GM12891 (cell line): ENCODE measurements at places on chromosomes 16 and 17.

- no peak for DNase-seq
Measured at GRCh38 chr17:63445065-63445464, 1.0 kb downstream of the CYB561 start.

DNA sequence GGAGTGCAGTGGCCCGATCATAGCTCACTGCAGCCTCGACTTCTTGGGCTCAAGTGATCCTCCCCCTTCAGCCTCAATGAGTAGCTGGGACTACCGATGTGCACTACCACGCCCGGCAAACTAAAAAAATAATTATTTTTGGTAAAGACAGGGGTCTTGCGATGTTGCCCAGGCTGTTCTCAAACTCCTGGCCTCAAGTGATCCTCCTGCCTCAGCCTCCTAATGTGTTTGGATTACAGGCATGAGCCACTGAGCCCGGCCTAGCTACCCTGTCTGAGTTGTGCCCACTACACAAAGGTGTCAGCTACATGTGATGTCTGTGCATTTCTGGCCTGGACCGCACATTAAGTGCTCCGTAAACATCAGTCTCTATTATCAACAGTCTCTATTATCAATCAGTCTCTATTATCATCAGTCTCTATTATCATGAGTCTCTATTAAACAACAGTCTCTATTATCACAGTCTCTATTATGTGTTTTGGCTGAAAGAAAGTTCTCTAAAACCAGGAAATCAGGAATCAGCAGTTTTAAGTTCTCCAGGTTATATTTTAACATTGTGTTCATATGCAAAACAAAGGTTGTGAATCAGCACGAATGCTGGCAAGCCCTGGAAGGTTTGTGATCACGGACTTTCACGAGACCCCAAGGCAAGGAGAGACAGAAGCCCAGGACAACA lies 721 bp upstream of the WWOX start:
- no peak for DNase-seq

- DNase-seq: no peak
Measured at GRCh38 chr17:82385559-82386254, 14.1 kb downstream of the UTS2R start.

GRCh38 chr17:80503921-80504320 lies 27.5 kb upstream of the NPTX1 start:
- DNase-seq: no peak

- no peak for DNase-seq
Measured at GRCh38 chr17:348012-348411, 4.6 kb downstream of the RPH3AL start.

GRCh38 chr16:55515111-55515510 lies 6.2 kb downstream of the LPCAT2 start:
- DNase-seq: no peak

- DNase-seq: no peak
Measured at GRCh38 chr17:19299214-19299747, 62.1 kb downstream of the EPN2 start.

GRCh38 chr16:66206363-66206762 lies 160.1 kb upstream of the CDH5 start:
- DNase-seq: no peak

GRCh38 chr17:59753522-59754467 lies 46.3 kb downstream of the VMP1 start:
- DNase-seq: peak; percentile 35

GRCh38 chr16:71929048-71929447 lies 33.7 kb downstream of the IST1 start:
- DNase-seq: no peak

DNA sequence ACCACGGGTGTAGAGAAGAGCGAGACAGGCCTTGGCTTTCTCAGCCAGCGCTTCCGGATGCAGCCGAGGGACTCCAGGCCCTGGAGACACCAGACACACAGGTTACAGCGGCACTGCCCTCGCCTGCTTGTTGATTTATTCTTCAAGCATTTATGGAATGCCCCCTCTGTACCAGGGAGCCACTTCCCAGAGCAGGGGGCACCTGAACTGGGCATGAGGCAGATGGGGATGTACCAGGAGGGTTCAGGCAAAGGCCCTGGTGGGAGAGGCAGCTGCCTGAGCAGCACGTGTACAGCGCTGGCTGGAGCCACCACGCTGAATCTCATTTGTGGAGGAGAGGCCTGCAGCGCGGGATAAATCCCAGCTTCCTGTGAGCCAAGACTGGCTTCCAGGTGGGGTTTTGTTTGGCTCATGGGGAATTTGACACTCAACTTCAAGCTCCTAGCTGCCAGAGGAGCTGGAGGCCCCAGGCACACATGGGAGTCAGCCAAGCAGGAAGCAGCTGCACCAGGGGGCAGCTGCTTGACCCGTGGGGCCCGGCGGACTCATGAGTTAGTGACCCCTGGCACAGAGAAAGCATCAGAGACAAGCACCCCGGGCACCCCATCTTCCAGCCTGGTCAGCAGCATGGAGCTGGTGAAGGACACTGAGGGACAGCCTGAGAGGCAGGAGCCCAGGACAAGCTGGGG lies 59.7 kb downstream of the IL21R start:
- no peak for DNase-seq

GRCh38 chr17:18362698-18363100 lies 651 bp downstream of the SHMT1 start:
- no peak for DNase-seq

- no peak for DNase-seq
Measured at GRCh38 chr17:59493867-59494266, 71.5 kb upstream of the DHX40 start.

GRCh38 chr17:48545539-48545938 lies 630 bp upstream of the HOXB2 start:
- DNase-seq: no peak

DNA sequence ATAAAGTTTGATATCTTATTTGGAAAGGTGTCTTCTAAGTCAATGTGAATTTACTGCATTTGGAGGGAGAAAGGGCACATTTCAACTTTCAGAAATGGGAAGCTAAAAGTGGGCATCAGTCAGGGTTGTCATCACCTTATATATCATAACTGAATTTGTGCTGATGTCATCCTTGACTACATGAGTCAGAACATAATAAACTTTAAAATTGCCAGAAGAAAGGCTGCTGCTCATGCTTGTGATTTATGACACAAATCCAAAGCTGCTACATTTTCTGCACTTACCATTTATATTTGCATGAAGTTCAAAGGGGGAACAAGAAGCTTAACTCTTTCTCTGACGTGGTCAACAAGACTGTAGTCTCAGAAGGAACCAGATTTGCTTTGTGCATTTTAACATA lies 196.6 kb downstream of the UTP18 start:
- DNase-seq: no peak

- DNase-seq: no peak
Measured at GRCh38 chr16:11009027-11009755, 64.8 kb downstream of the CLEC16A start.

- DNase-seq: no peak
Measured at GRCh38 chr17:78557598-78558039, 19.6 kb downstream of the DNAH17 start.

- DNase-seq: no peak
Measured at GRCh38 chr16:77895962-77896361, 107.6 kb downstream of the VAT1L start.

- DNase-seq: no peak
Measured at GRCh38 chr16:89600427-89600826, 13.0 kb upstream of the DPEP1 start.

DNA sequence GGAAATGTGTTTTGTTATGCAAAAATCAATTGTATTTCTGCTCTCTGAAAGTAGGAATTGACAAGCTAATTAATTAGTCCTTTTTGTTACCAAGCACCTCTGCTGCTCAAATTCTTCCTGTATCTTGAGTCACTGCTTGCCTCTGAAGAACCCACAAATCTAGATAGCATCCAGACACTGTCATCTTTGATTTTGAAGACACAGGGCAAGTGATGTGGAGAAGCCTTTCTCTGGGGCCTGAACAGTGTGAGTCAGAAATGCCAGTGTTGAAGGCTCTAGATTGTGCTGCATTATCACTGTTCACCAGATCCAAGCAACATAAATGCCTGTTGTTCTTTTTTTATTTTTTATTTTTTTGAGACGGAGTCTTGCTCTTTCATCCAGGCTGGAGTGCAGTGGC lies 10.9 kb upstream of the ST6GALNAC1 start:
- no peak for DNase-seq
